Stimulated activated CD8-positive, alpha-beta memory T cell treated with anti-CD3 and anti-CD28 coated beads, Interleukin-7, amount 100 ng/mL, for 1 hour (primary cell): ENCODE measurements at places on chromosomes 6 and 20.
A peak's percentile ranks its signal among the peaks of the same experiment; 100 is the strongest.

GRCh38 chr20:42186337-42186736 is 568.2 kb upstream of the CHD6 start:
- DNase-seq: no peak

DNA sequence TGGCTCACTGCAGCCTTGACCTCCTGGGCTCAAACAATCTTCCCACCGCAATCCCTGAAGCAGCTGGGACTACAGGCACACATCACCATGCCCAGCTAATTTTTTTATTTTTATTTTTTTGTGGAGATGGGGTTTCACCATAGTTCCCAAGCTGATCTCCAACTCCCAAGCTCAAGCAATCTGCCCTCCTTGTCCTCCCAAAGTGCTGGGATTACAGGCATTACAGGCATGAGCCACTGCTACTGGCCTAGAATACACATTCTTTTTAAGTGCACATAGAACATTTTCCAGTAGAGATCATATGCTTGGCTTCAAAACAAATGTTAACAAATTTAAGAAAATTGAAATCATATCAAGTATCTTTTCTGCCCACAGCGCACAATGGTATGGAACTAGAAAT is 176.8 kb upstream of the MARCKS start:
- no peak for DNase-seq

- DNase-seq: no peak
These were observed 7.3 kb downstream of the NPBWR2 start for GRCh38 chr20:64099880-64100565.

- no peak for DNase-seq
These were observed 5.1 kb downstream of the RREB1 start for GRCh38 chr6:7112741-7113313.

DNA sequence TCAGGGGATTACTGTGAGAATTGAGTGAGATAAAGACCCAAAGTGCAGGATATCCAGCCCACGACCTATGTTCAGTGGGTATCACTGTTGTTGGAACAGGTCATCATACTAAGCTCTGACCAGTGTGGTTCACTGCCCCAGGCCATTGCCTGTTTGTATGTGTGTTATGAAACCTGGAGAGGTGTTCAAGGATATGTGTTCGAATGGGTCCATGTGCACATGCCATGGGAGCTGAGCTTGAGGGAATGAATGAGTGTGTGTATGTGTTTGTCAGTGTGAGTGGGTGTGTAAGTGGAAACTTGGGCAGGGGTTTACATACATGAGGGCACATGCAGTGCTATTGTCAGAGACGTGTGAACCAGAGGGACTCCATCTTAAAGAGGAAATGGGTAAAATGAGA is 17.7 kb upstream of the AHCY start:
- DNase-seq: no peak

DNA sequence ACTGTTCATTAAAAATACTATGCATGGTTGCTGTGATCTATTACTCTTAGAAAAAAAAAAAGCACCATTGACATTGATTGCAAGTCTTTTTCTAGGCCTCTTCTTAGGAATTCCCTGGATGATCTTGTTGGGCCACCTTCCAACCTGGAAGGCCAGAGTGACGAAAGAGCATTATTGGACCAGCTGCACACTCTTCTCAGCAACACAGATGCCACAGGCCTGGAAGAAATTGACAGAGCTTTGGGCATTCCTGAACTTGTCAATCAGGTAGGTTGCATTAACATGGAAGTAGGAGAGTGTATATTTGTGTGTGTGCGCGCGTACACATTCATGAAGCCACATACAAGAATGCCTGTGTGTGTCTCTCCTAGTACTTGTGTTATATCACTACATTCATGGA is 140.4 kb downstream of the NCOA3 start:
- no peak for DNase-seq

- DNase-seq: no peak
These were observed 12.0 kb downstream of the CD83 start for GRCh38 chr6:14129575-14129974.

DNA sequence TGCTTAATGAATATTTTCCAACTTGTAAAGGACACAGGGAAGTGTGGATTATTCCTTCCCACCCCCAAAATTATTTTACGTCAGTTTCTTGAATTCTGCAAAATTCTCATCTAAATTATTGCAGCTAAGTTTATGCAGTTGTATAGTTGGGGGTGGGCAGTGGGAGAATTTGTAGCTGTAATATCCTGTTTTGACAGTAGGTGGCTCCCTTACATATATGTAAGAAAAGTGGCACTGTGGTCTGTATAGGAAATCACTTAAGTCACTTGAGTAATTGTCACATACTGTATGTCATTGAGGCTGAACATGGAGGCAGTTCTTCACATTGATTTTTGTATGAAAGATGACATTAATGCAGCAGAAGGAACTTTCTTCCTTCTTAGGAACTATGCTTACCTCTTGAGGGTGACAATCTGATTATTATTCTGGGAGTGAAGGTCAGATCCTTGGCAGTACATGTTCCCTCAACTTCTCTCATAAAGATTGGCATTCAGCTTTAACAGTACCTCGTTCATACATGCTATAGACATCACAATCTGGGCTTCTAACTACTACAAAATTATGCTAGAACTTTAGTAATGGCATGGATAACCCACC is 14.6 kb upstream of the CFAP206 start:
- DNase-seq: no peak

DNA sequence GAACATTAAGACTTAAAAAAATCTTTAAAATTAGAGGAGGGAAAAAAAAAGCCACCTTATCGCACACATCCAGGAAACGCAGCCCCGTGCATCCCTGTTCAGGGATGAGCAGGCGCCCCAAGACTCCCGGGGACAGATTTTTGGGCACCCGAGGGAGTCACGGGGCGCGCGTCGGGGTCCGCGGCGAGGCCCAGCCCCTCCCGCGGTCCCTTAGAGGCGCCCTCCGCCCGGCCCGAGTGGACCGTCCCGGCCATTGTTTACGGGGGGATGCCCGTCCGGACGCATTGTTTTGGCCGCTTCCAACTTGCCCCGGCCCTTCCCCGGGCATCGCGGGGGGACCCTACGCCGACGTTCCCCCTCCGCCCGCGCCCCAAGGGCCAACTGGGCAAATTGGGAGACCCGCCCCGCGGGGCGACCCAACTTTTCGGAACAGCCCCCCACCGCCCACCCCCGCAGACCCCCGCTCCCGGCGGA is 610 bp downstream of the ZNF217 start:
- DNase-seq: no peak

DNA sequence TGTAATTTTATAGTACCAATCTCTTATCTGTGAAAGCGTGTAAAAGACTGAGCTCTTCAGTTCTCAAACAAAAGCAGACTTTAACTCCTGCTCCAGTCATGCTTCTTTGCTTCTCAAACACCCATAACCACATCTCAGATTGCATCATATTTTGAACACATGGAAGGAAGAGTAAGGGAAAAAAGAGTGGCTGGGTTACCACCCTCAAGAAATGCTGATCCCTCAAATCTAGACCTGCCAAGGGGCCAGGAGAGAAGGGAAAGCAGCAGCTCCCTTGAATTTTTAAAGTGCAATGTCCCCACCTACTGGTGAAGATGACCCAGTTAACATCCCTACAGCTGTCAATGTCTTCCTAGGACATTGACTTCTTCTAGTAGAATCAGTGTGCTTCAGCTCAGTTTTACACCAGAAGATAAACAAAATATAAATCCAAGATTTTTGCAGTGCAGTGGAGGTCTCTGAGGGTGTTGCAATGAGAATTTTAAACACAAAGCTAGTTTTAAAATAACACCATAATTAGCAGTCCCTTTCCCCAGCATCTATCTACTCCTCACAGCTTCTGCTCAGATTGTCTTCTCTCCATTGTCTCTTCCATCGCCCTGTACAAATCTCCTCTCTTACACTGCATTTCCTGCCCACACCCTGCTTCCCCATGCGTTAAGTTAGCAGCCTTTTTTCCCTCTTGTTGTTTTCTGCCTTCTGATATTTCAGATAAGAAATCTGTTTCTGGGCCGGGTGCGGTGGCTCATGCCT is 22.6 kb upstream of the HLA-DQB2 start:
- no peak for DNase-seq

GRCh38 chr20:4775322-4776078 is 53.8 kb downstream of the PRND start:
- no peak for DNase-seq

DNA sequence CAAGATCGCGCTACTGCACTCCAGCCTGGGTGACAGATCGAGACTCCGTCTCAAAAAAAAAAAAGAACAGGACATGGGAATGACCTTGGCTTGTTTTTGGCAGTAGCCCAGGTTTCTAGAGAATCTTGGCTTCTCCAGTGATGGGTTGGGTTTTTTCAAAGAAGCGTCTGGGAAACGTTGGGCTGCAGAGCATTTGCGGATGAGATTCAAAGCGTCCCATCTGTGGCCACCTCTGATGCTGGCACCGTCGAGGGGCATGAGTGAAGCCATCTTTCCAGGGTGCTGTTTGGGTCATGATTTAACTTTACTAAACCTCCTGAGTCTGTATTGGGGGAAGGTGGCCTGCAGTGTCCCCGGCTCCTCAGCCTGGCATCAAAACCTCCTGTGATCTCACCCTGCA is 43.2 kb upstream of the SRF start:
- DNase-seq: no peak

- DNase-seq: no peak
These were observed 96.2 kb upstream of the HMGN3 start for GRCh38 chr6:79330704-79331103.

GRCh38 chr20:36591854-36592641 is 13.5 kb upstream of the RAB5IF start:
- DNase-seq: no peak

DNA sequence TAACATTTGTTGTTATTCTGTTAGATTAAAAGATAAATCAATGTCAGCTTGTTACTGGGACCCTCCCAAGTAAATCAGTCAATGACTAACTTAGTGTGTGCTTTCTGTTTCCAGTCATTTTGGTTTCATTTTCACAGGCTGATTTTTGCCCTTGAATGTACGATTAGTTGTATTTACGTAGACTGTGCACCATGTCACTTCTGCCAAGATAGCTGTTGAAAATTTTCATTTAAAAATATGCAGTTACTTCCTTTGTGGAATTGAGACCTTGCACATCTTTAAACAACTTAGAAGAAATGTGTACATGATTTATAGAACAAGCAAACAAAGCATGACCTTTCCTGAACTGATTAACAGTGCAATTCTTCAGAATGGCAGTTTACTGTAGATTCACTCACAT is 944.8 kb upstream of the CITED2 start:
- no peak for DNase-seq

GRCh38 chr20:2804852-2805688 is 4.6 kb upstream of the CPXM1 start:
- no peak for DNase-seq

- no peak for DNase-seq
These were observed 388.9 kb upstream of the JARID2 start for GRCh38 chr6:14857001-14857400.

DNA sequence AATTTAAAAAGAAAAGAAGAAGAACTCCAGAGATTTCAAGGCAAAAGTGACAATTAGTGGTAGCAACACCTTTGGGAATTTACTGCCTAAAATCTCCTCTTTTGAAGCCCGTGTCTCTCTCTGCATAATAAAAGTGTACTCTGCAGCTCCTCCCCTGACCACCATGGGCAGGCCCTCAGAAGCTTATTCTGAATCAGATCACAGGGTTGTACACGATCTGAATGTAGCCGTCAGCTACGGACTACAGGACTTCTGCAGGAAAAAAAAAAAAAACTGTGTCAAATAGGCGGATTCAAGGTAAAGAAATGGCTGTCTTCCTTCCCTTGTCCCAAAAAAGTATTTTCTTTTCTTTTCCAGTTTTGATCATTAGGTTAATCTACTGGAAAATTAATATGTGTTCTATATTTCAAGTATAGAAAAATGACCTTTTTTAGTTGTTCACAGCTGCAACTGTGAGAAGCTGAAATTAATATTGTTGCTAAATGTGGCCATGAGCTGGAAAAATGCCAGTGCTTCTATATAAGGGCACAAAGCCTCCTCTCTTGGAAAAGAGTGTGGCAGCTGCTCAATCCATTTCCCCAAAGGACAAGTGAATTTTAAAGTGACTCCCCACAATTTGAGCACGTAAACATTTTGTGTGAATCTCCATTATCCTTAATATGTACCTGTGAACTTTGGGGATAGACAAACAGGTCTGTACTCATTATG is 397.4 kb downstream of the C6orf118 start:
- DNase-seq: no peak

DNA sequence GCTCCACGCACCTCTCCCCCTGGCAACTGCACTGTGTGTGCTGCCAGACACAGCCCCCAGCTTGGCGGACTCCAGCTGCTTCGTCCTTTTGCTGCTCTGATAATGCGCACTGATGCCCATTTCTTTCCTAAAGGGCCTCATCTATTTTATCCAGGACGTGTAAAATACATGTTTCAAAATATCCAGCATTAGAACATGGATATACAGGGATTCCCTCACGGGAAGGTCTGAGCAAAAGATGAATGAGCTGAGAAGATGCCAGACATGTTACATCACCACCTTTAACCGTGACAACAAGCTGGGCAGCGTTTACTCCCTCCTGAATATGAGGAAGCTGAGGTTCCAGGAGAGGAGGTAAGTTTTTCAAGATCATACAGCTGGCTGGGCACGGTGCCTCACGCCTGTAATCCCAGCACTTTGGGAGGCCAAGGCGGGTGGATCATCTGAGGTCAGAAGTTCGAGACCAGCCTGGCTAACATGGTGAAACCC is 32.8 kb downstream of the TNXB start:
- DNase-seq: no peak

GRCh38 chr6:134361011-134361410 is 43.1 kb upstream of the SGK1 start:
- no peak for DNase-seq

- DNase-seq: no peak
These were observed 125.9 kb downstream of the TRMT11 start for GRCh38 chr6:126112171-126112632.

DNA sequence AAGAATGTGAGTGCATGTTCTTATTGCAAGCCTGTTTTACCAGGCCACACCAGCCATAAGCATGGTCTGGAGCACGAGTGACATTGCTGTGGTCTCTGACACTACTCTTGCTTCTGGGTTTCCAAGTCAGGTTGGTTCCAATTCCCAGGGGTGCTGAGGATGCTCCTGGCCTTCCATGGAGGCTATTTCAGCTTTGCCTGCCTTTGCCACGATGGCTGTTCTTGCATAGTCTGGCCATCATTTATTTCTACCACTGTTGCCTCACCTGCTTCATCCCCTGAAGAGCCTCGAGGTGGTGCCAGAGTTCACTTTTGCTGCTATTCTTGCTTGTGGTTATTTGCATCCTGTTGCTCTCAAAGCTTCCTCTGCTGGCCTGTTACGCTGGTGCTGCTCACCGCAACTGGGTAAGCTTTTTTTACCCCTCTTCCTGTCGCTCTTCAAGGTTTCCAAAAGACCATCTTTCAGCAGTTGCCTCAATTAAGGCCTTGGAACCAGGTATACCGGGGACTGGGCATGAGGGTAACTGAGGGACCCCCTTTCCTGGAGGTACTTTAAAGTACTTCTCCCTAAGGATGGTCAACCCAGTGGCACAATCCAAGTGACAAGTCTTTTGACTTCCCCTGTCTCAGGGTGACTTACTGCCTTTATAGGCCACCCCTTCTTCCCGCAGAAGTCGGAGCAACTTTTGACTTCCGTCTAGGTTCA is 64.5 kb downstream of the AKAP7 start:
- DNase-seq: peak; percentile 29

- no peak for DNase-seq
These were observed 32.9 kb downstream of the HIVEP2 start for GRCh38 chr6:142912125-142912524.

GRCh38 chr6:116060572-116061283 is at the start of gene FRK:
Gene FRK (minus strand): TSS chr6:116060891. CDS start chr6:116060311, 580 bp downstream.
- DNase-seq: no peak

- DNase-seq: no peak
These were observed 256.4 kb downstream of the GMPR start for GRCh38 chr6:16494793-16495192.
